A549 treated with CORT108297 at 1 μM for 4 hours (cell line): ENCODE measurements at places on chromosomes 3 and 15. TPM values are rescaled to one million over a fixed set of nuclear protein-coding genes. Genes with fewer than 3 reads are reported as not detected.

The KLHDC8B gene
- total RNA-seq: 4.3 to 6.4 TPM (median 5.5 TPM) in 5 replicates

The DAZL gene
- not detected in 5 replicates for total RNA-seq

The C15orf62 gene
- 0.05 to 0.08 TPM (median 0.08 TPM) in 5 replicates for total RNA-seq

The CYP8B1 gene
- not detected in 5 replicates for total RNA-seq

The STRIT1 gene
- total RNA-seq: not detected in 5 replicates

The CDC25A gene
- 8.2 to 10.5 TPM (median 9.5 TPM) in 5 replicates for total RNA-seq

The ZMYND10 gene
- total RNA-seq: 0.93 to 1.8 TPM (median 1.1 TPM) in 5 replicates

The NR2E3 gene
- 0.12 to 0.39 TPM (median 0.21 TPM) in 5 replicates for total RNA-seq

The CYP19A1 gene
- total RNA-seq: 0.16 to 0.23 TPM (median 0.19 TPM) in 3 of 5 replicates, not detected in the others

The HESX1 gene
- total RNA-seq: 0.12 to 0.43 TPM (median 0.24 TPM) in 4 of 5 replicates, not detected in the other

The SLC7A14 gene
- not detected in 5 replicates for total RNA-seq
